ENCODE measurements at places on chromosomes 2 and 18.

DNA sequence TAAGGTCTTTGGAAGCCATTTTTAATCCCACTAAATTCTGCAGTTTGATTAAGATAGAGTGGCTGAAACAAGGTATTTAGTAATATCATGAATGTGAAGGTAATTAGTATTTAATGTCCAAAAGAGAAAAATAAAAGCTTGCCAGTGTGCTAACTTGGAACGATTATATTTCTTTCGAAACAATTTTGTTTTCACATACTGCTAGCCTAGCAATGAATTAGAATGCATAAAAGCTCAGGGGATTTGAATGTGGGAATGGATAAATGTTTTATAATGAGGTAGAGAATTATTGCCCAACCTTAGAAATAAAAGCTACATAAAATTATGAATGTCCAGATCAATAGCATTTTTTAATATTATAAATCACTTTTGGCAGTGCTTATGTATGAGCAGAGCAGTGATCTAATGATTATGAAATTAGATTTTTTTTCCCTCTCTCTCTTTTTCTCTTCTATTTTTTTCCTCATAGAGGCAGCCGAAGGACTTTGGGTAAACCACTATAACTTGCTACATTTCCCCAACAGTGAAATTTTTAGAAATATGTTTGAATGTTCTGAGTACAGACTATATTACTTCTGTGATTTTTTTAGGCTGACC is 75.5 kb downstream of the PLCL1 start:
- no peak for DNase-seq

DNA sequence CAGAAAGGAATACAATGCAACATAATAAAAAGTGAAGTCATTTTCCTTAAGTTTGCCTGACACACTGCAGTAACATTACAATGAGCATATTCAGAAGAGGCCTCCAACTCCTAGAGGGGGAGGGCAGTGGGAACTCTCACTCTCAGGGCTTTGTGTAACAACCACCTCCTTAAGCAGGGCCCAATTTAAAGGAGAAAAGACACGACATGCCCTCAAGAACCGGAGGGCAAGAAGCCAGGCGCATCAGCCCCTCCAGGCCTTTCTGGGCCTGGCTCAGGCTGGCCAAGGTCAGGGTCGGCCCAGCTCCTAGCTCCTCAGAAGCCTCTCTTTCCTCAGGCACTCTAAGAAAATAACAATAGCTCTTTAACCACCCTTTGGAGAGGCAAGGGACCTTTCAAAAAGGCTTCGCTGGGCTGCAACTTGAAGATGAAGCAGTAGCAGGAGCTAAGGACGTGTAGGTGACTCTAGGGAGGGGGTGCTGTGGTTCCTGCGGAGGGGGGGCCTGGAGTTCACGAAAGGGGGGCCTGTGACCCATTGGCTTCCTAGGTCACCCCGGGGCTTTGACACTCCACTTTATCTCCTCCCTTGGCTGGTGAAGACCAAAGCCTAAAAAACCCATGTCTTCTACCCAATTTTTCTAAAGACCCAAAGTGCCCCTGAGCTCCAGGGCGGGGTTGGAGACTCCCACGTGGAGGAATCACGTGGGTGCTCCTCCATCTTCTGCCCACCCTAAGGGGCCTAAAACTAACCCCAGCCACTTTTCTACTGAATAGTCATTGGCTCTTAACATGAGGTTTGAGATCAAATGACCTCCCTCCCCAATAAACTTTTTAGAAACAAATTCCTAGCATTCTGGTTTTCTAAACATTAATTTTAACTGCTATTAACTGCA is 13.3 kb downstream of the SERTAD2 start:
- DNase-seq = no peak

GRCh38 chr2:227973241-227973640 is 101.8 kb downstream of the DAW1 start:
- no peak for DNase-seq

DNA sequence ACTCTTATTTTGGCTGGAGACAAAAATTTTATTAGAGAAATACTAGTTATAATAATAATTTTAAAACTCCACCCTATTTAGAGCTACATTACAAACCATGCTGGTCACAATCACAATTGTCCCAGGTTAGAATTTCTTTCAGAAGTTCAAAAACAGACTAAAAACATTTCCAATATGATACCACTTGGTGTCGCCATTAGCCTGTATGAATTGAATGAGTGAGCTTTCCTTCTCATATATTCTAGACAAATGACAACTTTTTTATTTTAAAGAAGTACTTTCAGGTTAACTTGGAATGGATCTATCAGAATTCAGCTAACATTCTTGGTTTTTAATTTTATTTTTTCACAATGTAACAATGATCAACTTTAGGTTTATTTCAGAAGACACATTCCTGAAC is 48.0 kb downstream of the SERPINB8 start:
- no peak for DNase-seq
